ENCODE measurements at places on chromosomes 5 and 9.

- DNase-seq, result no peak
These were observed 40.9 kb upstream of the FABP6 start for GRCh38 chr5:160188141-160189015.

DNA sequence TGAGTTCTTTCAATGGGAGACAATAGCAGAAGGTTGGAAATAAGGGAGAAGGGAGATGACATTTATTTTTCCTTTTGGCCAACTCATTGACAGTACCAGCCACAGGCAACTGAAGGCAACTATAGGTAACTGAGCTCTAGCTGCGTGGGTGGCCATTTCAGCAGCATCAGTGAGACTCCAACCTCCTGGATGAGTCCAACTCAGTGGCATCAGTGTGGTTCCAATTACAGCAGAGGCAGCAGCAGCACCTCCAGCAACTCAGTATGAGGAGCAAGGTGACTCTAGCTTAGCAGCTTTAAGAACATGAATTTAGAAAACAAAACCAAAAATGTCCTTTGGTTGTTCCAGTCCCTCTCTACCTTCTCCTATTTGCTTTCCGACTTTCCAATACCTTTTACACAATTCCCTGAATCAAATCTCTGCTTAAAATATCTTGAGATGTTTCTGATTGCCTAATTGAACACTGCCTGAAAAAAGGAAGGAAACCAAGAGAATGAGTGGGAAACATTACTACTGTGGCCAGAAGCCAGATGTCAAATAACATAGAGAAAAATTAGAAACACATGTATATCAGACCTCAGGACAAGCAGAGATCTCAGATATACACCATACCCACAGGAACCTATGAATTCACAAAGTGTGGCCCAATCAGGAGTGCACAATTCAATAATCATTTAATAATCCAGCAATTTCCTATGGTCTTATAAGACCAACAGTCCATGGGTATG, 166.5 kb upstream of the RORB start:
- no peak for DNase-seq

- DNase-seq, result no peak
These were observed 36.2 kb upstream of the TTC1 start for GRCh38 chr5:159972538-159973362.

DNA sequence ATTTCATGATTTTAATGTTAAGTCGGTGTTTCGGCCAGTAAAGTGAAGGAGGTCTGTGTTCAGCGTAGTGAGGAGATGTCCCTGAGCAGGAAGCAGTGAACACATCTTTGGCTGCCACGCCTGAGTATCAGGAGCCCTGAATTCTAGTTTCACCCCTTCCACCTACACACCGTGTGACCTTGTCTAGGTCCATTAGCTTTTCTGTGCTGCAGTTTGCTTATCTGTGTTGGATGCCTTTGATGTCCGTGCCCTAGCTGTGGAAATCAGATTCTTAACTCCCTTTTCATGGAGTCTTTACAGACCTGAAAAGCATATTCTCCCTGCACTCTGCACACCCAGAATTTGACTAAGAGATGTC, 601 bp downstream of the FBXO38 start:
- DNase-seq, result no peak

DNA sequence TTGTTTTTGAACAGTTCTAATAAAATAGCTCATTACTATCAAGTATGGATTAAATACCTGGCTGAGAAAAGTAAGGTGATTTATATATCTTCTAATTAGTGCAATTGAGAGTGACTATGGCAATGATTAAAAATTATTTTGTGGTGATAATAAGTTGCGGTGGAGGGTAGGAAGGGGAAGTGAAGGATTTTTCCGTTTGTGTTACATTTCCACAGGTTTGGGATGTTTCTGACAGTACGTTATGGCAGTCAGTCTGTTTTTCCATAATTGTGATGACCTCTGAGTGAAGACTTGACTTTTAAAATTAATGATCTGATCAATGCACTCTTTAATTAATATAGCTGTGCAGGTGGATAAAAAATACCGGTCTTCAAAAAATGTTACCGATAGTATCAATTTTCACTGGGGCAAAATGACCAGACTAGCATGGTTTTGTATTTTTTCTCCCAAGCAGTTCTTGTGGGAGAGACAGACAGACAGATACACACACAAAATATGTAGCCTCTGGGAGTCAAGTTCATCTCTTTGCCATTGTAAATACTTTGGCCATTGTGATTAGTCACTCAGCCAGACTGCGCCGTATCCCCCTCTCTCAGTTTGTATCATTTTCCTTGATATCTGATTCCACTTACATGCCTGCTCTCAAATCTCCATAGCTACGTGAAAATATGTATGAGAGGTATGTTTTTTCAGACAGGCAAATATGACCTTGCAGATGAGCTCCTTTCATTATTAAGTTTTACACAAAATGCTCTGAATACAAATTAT, 60.2 kb downstream of the ARHGAP26 start:
- no peak for DNase-seq

GRCh38 chr5:135208903-135209721, 175.1 kb upstream of the PITX1 start:
- no peak for DNase-seq

- DNase-seq, result no peak
These were observed 50.0 kb downstream of the RCL1 start for GRCh38 chr9:4842734-4843133.

GRCh38 chr9:20754556-20754955, 70.5 kb downstream of the FOCAD start:
- DNase-seq, result no peak

- DNase-seq, result no peak
These were observed 127.9 kb downstream of the PIK3R1 start for GRCh38 chr5:68343421-68343826.

GRCh38 chr5:77499441-77499840, 7.3 kb upstream of the WDR41 start:
- no peak for DNase-seq

GRCh38 chr5:88878976-88879375, 4.0 kb downstream of the MEF2C start:
- DNase-seq, result no peak

DNA sequence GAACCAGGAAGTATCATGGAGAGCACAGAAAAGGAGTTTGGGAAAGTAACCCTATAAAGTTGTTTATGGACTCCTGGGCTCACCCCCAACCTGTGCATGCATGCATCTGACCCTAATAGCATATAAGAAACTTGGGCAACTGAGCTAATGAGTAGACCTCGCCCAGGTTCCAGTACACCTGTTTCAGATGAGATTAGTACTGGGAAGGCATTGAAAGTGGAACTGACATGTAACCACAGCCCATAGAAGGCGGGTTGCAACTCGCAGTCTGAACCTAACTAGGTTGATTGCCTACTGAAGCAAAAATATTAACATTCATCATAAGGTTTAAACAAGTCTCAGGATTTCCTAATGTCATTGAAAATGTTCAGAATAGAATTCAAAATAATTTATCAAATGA, 87.0 kb downstream of the WNK2 start:
- no peak for DNase-seq

- DNase-seq, result no peak
These were observed 308.4 kb downstream of the PSAT1 start for GRCh38 chr9:78605041-78606000.

- no peak for DNase-seq
These were observed 285.3 kb downstream of the SLF1 start for GRCh38 chr5:94903726-94904125.

- no peak for DNase-seq
These were observed 107.2 kb upstream of the CKMT2 start for GRCh38 chr5:81125959-81126358.

GRCh38 chr9:137634016-137634415, 15.2 kb downstream of the EHMT1 start:
- no peak for DNase-seq

GRCh38 chr5:68658810-68659372, 434.9 kb upstream of the SLC30A5 start:
- no peak for DNase-seq

GRCh38 chr9:91757782-91758181, 192.2 kb downstream of the ROR2 start:
- DNase-seq, result no peak

DNA sequence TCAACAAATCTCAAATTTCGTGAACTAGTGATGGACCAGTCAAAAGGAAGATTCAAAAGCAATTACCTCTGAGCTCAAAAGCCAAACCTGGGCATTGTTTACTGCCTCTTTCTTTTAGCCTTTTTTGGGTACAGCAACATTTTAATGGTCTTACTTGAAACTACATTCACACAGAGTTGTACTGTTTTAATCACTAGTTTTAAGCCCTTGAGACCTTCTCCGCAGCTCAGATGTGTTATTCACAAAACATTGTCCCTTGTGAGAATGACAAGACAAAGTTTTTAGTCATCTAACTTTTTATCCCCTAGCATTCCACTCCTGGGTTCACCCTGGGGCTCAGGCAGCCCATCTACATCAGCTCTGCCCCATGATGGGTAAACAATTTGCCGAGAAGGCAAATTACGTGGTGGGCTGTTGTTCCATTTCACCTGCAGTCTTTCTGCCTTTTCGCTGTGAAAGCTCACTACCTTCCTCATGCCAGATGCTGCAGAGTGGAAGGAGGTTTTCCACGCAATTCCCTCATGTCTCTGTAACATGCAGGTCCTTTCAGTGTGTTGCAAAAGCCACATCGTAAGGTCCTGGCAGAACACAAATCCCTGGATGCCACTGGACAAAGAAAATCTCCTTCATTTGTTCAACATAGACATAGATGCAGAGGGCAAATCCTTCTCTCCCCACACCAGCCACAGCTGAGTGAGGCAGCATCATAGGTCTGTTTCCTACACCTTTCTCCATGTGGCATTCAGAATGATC, 175.7 kb downstream of the EBF1 start:
- no peak for DNase-seq

DNA sequence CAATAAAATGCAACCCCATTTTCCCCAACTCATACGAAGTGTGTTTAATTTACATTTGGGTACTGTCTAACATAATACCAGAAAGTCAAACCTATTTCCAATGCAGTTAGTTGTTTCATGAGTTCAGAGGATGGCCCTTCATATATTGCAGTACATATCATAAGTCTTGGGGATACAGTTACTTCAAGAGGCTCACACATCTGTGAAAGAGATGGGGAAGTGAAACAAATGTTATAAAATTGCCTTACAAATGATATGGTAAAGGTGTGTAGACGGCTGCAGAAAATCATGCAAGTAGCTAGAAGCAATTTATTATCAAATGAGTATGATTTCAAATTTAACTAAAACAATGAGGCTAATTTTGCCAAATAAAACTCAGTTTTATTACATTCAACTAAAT, 219.0 kb upstream of the CDH12 start:
- DNase-seq, result no peak

GRCh38 chr5:8491254-8491653, 622.3 kb downstream of the MTRR start:
- no peak for DNase-seq

DNA sequence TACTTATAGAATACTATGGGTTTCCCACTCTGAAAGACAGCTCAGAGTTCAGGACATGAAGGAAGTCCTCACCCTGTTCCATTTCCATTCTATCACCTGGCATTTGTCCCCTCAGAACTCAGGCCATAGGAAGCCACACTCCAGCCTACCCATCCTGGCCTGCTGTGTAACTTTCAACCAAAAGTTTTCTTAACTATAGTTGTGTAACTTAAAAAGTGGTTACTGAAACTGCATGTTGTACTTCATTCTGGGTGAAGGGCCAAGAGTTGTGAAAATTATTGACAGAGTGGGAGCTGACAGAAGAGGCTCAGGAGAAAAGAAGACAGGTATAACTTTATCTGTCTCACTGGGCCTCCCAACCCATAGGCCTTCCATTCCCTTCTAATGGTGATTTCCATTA, 212.5 kb downstream of the RAB3C start:
- DNase-seq, result no peak

- no peak for DNase-seq
These were observed 11.7 kb downstream of the SH3PXD2B start for GRCh38 chr5:172442592-172442991.

DNA sequence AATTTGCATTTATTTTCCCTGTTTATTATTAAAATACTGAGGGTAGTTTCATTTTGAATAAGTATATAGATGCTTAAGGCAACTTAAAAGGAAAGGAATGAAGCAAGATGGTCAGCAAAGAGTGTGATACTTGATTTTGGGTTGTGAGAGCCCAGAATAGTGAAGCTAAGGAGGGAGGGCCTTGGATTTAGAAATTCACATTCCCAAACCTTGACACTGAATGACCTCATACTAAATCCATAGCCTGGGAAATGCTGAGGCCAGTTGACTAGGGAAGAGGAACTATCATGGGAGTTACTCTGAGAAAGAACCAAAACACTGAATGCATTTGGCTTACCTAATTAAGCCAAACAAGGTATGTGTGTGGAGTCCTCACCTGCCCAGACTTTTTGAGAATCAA, 292.5 kb downstream of the SPATA31D1 start:
- no peak for DNase-seq

- no peak for DNase-seq
These were observed 2.8 kb upstream of the ZNF462 start for GRCh38 chr9:106859957-106860720.

DNA sequence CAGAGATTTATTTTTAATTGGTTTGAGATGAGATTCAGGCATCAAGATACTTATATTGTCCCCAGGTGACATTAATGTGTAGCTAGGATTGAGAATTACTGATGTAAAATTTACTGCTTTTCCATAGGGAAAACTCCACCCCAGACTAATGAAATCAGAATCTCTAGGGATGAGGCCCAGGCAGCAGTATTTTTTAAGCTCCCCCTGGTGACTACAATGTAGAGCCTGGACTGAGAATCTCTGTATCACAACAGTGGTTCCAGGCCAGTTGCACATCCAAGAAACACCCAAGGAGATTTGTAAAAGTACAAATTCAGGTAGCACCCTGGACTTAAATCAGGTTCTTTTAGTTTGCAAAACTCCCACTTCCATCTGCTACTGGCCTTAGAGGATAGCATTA, 185.7 kb downstream of the MARCHF11 start:
- DNase-seq, result no peak

GRCh38 chr5:138724470-138725146, 28.6 kb upstream of the CTNNA1 start:
- DNase-seq, result no peak

GRCh38 chr9:26310294-26310693, 582.3 kb downstream of the CAAP1 start:
- DNase-seq, result no peak

Data from T follicular helper cell (primary cell).